ENCODE measurements at places on chromosomes 3 and 15. TPM values are rescaled to one million over a fixed set of nuclear protein-coding genes. Genes with fewer than 3 reads are reported as not detected.
A peak's percentile ranks its signal among the peaks of the same experiment; 100 is the strongest.

DNA sequence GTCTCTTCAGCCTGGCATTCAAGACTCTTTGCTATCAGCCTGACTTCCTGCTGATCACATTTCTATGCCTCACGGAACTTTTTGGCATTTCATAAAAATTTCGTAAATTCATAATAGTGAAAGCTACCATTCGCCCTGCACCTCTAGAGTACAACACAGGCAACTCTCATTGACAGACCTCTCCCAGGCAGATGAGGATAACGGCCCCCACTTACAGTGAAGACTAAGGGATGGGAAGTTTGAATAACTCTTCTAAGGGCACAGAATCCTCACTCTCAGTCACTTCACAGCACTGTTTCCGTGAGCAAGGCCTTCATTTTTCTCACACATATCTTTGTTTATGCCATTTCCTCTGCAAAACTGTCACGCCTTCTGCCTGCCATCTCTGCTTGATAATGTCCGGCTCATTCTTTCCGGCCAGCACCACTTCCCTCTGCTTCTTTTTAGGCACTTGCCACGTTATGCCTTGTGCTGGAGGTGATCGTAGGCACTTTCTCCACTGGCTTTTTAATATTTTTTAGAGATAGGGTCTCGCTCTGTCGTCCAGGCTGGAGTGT is 224.1 kb upstream of the HES1 start:
- no peak for DNase-seq
- no peak overlapping the region for H3K4me3 ChIP-seq
- no peaks in the 10 kb centered on the region for H3K36me3 ChIP-seq
- H3K4me1 ChIP-seq: peaks cover 4% of the 10 kb centered on the region
- no peak overlapping the region for H3K27ac ChIP-seq
- H3K27me3 ChIP-seq: peaks cover 12% of the 10 kb centered on the region

The SST gene
- total RNA-seq: not detected

The SLC12A8 gene
- total RNA-seq: 0.50 TPM

The SLC35G2 gene
- total RNA-seq: 0.16 TPM

DNA sequence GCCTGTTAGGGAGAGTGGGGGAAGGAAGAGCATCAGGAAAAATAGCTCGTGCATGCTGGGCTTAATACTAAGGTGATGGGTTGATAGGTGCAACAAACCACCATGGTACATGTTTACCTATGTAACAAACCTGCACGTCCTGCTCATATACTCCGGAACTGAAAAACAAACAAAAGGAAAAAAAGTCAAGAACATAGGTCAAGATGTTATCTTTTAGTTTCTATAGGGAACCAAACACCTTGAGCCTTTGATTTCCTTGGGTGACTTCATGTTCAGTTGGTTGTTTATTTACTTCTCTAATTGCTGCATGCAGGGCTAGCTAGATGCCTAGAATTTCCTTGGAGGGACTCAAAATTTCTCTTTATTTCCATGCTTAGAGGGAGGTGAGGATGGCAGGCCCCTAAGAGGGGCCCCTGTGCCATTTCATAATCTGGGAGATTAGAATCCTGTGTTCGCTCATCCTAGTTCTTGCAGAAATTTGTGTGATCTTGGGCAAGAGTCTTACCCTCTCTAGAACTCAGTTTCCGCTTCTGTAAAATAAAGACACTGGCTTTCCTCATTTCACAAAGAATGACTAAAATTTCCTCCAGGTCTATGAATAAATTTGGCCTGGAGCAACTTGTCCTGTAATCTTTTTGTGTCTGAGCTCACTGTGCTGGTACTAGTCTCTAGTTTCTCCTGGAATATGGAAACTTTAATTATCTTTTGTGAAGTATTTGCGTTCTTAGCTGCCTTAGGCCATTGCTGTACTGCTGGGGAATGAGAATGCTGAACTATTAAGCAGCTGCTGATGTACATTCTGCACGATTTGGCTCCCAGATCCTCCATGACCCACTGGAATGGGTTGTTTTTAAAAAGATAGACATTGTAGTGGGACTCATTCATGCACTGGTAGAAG is 457.5 kb downstream of the EDEM1 start:
- H3K4me3 ChIP-seq: no peak overlapping the region
- DNase-seq: no peak
- H3K4me1 ChIP-seq: no peaks in the 10 kb centered on the region
- H3K27ac ChIP-seq: no peak overlapping the region

DNA sequence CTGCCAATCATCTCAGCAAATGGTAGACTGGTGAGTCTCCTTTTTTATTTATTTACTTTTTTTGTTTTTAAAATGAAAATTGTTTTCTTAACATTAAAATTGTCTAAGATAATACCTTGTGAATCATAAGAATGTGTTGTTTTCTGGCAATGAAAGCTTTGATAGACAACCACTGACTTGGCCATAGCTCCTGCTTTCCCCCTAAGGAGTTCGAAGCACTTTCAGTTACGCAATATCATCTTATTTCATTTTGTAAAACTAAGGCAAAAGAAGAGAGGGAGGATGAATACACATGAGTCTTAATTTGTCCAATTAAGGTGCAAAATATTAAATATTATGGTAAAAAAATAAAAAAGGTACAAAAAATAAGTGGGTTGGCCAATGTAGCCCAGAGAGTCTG is 74.8 kb upstream of the PLCL2 start:
- H3K27ac ChIP-seq: no peak overlapping the region
- no peak overlapping the region for H3K4me3 ChIP-seq
- no peak for DNase-seq
- H3K27me3 ChIP-seq: peaks cover 19% of the 10 kb centered on the region

- H3K4me1 ChIP-seq: no peaks in the 10 kb centered on the region
- H3K27me3 ChIP-seq: no peaks in the 10 kb centered on the region
- H3K36me3 ChIP-seq: no peaks in the 10 kb centered on the region
- no peak overlapping the region for H3K4me3 ChIP-seq
- H3K27ac ChIP-seq: no peak overlapping the region
Measured at GRCh38 chr15:37572401-37572800, 362.0 kb upstream of the TMCO5A start.

DNA sequence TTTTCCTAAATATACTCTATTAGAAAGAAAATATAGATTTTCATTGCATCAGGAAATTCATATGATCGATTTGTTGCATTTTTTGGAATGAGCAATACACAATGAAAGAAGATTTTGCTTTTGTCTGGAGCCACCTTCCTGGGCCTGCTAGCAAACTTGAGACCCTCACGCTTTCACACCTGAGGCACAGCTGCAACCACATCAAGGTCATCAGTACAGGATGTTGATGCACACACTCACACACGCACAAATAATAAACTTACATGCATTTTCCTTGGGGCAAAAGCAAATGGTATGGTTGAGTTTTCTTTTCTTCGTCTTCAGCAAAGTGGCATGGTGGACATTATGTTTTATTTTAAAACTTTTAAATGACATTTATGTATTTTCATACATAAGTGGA is 64.8 kb upstream of the SATB1 start:
- no peaks in the 10 kb centered on the region for H3K27me3 ChIP-seq
- H3K36me3 ChIP-seq: peaks cover 47% of the 10 kb centered on the region
- DNase-seq: peak; percentile 42
- no peak overlapping the region for H3K4me3 ChIP-seq
- H3K27ac ChIP-seq: peak overlapping the region; percentile 15
